Right renal cortex interstitium (tissue), 3 donors: ENCODE measurements at places on chromosomes 5 and 9. TPM values are rescaled to one million over a fixed set of nuclear protein-coding genes. Genes with fewer than 3 reads are reported as not detected.

Gene RANBP17
- polyA plus RNA-seq: 9.2 TPM

Gene SH2D3C
- polyA plus RNA-seq: 15.1 TPM

- DNase-seq: no peak
Observed at GRCh38 chr5:73395256-73395655, 53.3 kb downstream of the FOXD1 start.

DNA sequence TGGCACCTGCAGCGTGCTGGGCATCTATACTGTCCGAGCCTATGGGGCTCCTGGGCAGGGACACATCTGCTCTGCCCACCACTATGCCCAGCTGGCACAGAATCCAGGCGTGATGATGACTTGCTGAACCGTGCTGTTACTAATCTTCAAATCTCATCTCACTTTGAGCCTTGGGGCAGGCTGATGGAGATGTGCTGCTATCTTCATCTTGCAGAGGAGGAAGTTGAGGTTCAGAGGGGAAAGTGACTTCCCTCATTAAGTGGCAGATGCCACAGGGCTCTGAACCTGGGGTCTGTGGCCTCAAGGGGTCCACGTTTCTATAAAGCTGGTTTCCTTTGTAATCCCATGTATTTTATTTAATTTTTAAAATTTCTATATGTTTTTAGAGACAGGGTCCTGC, 4.7 kb downstream of the SLC2A6 start:
- DNase-seq: no peak

GRCh38 chr5:140041492-140042392, 1.4 kb downstream of the NRG2 start:
- no peak for DNase-seq

DNA sequence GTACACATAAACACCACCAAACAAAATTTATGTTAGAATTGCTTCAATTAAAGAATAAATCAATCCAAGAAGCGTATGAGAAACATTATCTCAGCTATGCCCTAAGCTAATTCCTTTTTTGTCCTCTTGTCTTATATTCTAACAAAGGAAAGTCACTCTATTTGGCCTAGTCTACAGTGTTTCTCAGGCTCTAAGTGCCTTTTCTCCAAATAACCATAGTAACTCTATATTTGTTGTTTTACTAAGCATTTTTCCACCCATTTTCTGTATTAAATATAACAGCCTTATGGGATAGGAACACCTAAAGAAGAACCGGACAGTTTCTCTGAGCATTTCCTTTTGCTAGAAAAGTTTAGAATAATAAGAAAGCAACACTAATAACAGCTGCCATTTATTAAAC, 120.1 kb upstream of the MTAP start:
- no peak for DNase-seq

- no peak for DNase-seq
Observed at GRCh38 chr5:95801532-95801931, 21.0 kb downstream of the GLRX start.

GRCh38 chr5:33848554-33848953, 43.2 kb downstream of the ADAMTS12 start:
- no peak for DNase-seq

DNA sequence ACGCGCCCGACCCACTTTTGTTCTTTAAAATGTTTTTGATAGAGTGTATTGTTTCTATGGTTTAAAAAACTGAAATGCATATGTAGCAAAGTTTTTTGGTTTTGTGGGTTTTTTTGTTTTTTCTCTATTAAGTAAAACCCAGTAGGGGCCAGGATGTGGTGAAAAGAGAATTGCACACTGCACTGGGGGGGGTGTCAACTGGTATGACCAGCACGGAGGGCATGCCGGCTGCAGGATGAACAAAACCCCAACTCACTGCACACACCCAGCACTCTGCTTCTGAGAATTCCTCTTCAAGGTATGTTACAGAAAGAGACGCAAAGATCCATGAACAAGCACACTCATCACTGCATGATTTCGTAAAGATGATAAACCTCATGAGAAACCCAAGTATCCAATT, 75.0 kb downstream of the STK10 start:
- no peak for DNase-seq
